Kasumi-1 (cell line): ENCODE measurements at places on chromosomes 3 and 15.
A peak's percentile ranks its signal among the peaks of the same experiment; 100 is the strongest.

DNA sequence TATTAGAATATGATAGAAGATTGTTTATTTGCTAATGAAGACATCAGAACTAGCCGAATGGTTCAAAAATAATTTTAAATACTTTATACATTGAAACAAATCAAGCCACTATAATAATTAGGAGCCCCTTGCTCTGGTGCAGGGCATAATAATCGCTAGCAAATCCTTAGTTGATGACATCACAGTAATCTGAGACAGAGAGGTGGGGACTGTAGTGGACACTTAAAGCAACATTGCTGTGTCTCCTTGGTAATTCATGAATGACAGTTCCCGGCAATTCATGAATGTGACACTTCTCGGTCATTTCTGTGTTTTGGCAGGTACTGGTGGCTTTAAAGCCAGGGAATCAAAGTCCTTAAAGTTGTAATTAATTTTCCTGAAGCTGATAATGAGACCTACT is 114.3 kb downstream of the PPM1L start:
- no peak for DNase-seq

DNA sequence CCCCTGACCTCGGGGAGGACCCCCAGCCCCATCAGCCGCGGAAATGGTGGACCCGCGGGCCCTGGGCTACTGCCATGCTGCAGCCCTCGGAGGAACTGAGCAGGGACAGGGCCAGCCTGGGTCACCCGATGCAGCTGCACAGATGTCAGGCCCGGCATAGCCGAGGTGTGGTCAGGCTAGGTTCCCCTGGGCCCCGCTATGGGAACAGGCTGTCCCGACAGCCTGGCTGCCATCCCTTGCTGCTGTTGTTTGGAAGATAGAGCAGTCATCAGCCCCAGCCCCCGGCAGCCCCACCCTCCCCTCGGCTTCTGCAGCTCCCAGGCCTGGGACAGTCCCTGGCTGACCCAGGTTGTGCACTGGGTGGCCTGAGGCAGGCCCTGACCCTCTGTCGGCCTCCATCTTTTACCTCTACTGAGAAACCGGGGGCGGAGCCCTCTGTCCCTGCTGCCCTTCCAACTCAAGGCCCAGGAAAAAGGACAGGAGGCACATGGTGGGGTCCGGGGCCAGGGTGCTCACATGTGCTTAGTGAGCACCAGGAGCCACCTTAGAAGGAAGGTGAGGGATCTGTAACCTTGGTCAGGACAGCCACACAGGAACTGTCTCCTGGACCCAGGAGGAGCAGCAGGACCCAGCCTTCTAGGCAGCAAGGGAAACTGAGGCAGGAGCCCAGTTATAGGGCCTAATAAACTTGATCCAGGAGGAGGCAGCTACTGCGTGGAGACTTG is 31.5 kb upstream of the FBLN2 start:
- DNase-seq: no peak

- peak; percentile 74 for DNase-seq
These were observed 519.1 kb downstream of the FOXP1 start for GRCh38 chr3:71064291-71064955.

DNA sequence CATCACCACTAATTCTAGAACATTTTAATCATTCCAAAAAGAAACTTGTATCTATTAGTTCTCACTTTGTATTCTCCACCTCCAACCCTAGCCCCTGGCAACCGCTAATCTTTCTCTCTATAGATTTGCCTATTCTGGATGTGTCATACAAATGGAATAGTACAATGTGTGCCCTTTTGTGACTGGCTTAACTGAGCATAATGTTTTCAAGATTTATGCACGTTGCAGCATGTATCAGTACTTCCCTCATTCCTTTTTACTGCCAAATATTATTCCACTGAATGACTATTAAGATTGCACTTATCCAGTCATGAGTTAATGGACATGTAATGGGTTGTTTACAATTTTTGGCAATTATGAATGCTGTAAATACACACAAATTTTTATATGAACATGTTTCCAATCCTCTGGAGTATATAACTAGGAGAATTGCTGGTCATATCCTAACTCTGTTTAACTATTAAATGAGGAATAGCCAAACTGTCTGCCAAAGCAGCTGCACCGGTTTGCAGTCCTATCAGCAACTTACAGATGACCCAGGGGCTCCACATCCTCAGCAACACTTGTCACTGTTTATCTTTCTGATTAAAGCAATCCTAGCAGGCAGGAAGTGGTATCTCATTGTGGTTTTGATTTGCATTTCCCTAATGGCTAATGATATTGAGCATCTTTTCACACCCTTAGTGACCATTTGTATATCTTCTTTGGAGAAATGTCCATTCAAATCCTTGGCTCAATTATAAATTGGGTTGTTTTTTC is 42.9 kb downstream of the DCUN1D1 start:
- DNase-seq: no peak

GRCh38 chr3:183122257-183122932 is 23.1 kb upstream of the MCCC1 start:
- peak; percentile 77 for DNase-seq

DNA sequence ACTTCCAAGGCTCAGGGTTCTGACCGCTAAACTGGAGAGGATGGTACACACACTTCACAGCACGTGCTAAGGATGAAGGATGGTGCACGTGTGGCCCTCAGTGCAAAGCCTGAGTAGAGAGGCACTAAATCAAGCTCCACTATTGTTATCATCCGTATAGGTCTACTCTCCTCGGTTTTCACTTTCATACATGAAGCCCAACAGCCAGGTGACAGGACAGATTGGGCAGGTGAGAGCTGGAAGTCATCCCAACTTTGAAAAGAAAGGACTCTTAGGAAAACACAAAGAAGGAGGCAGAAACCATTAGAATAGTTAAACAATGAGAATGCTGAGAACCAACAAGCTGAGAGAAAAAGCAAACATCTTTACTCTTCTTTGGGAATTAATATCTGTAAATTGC is 21.1 kb downstream of the MAGI1 start:
- DNase-seq: no peak

GRCh38 chr3:147930232-147930807 is 521.2 kb downstream of the ZIC1 start:
- DNase-seq: no peak

GRCh38 chr15:38196076-38196475 is 56.6 kb upstream of the SPRED1 start:
- no peak for DNase-seq

DNA sequence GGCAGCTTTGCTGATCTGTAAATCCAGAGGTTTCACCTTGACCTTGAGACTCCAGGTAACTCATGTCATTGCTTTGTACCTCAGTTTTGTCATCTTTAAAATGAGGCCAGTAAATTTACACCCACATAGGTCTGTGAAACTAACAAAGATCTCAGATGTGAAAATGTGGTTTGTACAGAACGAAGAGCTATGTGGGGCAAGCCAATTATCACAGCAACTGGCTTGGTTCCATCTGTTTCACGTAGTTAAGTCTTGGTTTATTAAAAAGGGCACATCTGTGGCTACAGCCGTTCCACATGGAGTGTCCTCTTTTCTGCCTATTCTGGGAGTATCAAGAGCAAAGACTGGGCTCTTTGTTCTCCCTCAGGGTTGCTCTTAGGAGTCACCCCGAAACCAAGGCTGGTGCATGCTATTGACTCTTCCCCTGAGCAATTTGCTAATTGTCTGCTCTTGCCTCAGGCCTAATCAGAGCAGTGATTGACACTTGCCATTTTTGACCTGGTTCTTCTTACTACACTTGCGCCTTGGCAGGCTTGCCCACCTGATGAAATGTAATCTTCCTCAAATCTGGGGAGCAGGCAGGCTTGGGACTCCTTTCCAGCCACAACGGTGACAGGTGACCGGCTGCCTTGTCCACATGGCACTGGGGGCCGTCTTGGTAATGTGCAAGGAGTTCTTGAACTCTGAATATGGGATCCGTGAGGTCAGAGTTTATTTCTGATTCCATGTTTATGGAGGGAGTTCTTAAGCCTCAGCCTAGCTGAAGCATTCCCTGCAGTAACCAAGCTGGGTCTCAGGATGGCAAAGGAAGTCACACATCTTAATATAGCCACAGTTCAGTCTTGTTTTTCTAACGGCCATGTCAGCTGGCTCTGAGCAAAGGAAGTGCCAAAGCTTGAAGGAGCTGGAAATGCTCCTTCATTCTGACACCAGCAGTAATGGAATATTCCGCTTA is 40.1 kb downstream of the EAF1 start:
- DNase-seq: no peak

GRCh38 chr3:129034642-129035041 is 25.9 kb upstream of the GP9 start:
- DNase-seq: no peak

GRCh38 chr3:39038165-39038564 is 13.6 kb downstream of the SCN11A start:
- no peak for DNase-seq

- no peak for DNase-seq
These were observed 374.5 kb downstream of the IL20RB start for GRCh38 chr3:137332297-137332696.

- no peak for DNase-seq
These were observed 250.4 kb downstream of the TJP1 start for GRCh38 chr15:29571792-29572431.

GRCh38 chr3:124627501-124627908 is 102.7 kb upstream of the UMPS start:
- no peak for DNase-seq

DNA sequence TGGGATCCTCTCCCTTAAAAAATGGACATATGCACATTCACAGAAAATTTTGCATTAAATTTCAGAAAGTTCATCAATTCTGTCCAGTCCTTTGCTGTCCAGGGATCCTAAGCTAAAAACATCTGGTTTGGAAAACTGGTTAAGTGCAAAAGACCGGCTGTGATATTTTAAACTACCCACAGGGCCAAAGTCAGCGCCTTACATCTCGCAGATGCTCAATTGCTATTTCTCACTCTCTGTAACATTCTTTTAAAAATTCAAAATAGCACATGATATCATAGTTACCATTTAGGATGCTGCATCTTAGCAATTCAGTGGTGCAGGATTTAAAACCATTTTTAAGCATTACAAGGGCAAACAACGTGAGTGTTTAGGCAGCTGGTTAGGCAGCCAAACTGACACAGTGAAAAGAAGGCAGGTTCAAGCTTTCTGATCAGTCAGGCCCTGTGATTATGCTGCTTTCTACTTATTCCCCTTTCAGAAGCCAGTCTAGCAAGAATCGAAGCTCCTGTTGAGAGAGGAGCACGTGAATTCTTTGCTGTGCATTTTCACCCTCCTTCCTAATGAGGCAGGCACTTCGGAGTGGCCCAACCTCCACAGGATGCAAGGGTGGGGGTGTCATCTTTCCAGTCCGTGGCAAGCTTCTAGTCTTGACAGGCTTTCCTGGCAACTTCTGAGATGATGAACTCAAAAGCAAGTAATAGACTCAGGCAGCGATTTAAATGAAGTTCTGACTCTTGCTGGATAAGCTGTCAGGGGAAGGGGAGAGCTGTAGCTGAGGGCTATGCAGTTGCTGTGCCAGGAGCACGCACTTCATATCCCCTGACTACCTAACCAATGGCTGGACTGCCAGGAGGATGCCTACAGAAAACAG is 8.8 kb downstream of the PRICKLE2 start:
- DNase-seq: no peak

DNA sequence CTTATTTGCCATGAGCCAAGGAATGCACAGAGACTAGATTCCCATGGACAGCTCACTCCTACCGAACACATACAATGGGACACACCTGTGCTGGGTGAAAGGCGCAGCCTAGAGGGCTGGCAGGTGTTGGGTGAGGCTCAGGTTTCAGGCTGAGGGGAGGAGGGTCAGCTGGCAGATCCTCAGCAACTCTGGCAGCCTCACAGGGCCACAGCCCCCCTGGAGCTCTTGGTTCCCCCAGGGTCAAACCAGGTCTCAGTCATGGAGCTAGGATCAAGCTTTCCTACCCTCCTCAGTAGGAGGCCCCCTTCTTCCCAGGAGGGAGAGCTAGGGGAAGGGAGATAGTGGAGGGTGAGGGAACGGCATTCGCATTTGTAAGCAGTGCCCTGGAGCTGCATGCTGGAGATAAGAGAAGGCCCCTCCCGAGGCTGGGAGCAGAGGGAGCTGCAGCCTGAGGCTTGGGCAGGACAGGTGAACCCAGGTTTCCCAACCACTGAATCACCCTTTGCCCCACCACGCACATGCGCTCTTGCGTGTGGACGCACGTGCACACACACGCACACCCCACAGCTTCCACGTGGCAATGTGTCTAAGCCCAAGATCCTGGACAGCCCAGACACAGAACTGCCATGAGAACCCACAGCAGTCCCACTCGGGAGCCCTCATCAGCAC is 26.3 kb upstream of the TFRC start:
- DNase-seq: no peak

DNA sequence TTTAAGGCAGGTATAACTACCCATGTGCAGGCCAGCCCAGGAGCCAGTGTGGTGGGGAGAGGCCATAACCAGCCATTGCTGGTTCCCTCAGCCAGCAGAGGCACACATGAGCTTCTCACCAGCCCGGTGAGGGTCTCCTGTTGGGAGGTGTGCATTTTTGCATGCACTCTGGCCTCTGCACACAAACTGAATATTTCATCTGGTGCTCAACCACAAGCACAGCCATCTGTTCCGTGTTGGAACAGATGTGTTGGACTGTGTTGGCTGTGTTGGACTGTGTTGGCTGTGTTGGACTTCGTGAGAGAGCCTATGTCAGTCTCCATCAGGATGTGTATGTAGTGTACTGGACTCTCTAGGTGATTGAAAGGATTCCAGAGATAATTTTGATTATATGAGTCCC is 67.2 kb downstream of the RPL39L start:
- DNase-seq: no peak

GRCh38 chr3:115975353-115975752 is 352.0 kb downstream of the GAP43 start:
- no peak for DNase-seq

DNA sequence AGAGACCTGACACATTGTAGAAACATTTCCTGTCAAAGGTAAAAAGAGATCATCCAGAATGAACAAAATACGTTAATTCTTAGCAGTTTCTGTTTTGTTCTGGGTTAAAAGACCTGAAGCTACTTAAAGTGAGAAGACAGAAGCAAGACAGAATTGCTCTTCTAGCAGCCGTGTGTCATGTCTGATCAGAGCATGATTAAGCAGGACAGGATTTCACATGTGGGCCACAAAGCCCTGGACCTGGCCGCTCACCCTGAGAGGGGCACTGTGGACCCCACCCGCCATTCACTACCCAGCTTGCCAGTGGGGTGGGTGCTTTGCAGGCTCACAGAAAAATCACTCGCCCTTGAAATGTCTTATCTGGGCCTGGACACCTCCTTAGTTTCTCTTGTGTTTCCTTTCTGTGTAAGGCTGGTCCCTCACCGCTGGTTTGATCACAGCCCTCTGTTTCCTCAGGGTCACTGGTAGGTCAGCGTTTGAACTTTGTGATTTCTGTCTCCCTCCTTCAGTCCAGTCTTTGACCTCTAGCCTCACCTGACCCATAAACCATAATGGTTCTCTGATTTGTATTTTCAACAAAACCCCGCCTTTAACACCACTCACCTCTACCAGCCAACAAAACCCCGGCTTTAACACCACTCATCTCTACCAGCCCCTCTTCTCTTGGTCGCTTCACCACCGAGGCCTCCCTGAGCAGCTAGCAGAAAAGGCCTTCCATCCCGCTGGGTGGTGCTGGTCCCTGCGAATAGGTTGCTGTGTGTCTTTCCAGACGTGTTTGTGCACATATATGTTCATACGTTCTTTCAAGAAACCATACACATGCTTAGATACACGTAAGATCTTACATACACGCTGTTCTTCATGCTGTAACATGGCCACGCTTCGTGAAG is 185.0 kb downstream of the OR4M2 start:
- no peak for DNase-seq
